ENCODE measurements at places on chromosomes 3 and 15. TPM values are rescaled to one million over a fixed set of nuclear protein-coding genes. Genes with fewer than 3 reads are reported as not detected.

GRCh38 chr3:123373474-123373987, 75.4 kb downstream of the ADCY5 start:
- no peaks in the 10 kb centered on the region for H3K27me3 ChIP-seq
- peaks cover 92% of the 10 kb centered on the region for H3K4me1 ChIP-seq
- peak overlapping the region; percentile 80 for H3K27ac ChIP-seq
- H3K4me3 ChIP-seq, result no peak overlapping the region
- DNase-seq, result peak; percentile 94

- H3K27ac ChIP-seq, result no peak overlapping the region
- H3K4me1 ChIP-seq, result peaks cover 9% of the 10 kb centered on the region
- H3K27me3 ChIP-seq, result no peaks in the 10 kb centered on the region
- H3K4me3 ChIP-seq, result no peak overlapping the region
- no peak for DNase-seq
- no peaks in the 10 kb centered on the region for H3K36me3 ChIP-seq
Measured at GRCh38 chr15:41581110-41581509, 22.1 kb downstream of the TYRO3 start.

DNA sequence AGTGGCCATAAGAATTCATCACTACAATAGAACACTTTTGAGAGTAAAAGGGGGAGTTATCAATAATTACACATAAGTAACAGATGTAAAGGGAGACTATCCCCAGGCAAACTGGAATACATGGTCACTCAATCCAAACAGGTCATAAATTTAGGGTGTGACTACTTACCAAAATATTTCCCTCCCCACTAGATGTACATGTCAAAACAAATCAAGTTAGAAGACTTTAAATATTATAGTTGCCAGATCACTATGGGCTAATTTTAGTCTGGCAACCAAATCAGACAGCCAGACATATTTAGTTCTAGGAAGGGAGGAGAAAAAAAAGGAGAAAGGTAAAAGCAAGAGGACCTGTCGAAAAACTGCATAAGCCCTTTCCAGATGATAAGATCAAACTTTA, 23.1 kb downstream of the SLC24A5 start:
- no peaks in the 10 kb centered on the region for H3K36me3 ChIP-seq
- DNase-seq, result no peak
- no peaks in the 10 kb centered on the region for H3K27me3 ChIP-seq
- peak overlapping the region; percentile 53 for H3K27ac ChIP-seq
- no peaks in the 10 kb centered on the region for H3K4me1 ChIP-seq

DNA sequence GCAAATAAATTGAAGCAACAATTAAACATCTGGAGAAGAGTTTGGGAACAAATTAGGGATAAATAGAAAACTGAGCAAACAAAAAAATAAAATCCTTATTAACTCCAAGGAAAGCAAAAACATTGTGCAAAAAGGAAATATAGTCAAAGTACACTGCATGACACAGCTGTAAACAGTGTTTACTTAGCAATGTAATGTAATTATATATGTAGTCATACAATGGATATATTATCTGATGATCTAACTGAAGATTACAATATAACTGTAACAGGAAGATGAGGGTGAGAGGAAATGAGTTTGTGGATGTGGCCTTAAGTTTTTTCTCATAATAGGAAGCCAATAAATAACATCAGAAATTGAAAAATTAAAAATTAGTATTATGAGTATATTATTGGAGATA, 42.5 kb downstream of the SCN10A start:
- H3K4me1 ChIP-seq, result no peaks in the 10 kb centered on the region
- no peak overlapping the region for H3K4me3 ChIP-seq
- H3K27ac ChIP-seq, result no peak overlapping the region

DNA sequence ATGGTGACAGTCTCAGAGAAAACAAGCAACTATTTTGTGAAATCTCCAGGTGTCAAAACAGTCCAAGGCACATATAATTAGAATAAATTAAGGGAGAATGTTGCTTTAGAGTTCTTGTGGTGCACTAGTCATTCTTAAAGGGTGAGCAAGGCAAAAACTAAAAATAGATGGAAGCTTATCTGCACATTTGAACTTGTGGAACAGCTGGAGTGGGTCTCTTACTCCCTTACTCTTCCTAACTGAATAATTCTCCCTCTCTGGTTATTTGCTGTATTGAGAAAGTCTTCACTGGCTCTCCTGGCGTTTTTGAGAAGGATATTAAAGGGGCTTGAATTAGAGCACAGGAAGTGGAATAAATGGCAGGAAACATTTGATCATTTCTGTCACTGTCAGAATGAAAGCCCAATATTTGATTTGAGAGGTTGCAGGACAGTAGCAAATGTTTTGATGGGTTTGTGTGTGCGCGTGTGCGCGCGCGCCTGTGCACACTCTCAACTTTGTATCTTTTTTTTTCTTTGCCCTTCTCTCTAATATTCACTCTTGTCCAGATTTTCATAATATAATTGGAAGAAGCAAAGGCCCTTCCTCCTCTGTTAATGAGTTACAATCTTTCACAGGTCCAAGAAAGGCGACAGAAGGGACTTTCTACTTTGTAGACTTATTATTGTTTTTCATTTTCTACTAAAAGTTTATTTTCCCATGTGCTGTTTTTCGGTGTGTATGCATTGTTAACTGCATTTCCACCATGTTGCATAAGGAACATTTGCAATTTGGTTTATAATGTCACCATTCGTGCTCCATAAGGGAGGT, 40.9 kb downstream of the AKAP13 start:
- no peaks in the 10 kb centered on the region for H3K36me3 ChIP-seq
- H3K27ac ChIP-seq, result no peak overlapping the region
- no peak for DNase-seq
- H3K4me1 ChIP-seq, result no peaks in the 10 kb centered on the region
- no peaks in the 10 kb centered on the region for H3K27me3 ChIP-seq

The SLC28A2 gene
- not detected for total RNA-seq

- no peak overlapping the region for H3K27ac ChIP-seq
- peaks cover 13% of the 10 kb centered on the region for H3K4me1 ChIP-seq
- H3K27me3 ChIP-seq, result no peaks in the 10 kb centered on the region
- no peak for DNase-seq
- no peaks in the 10 kb centered on the region for H3K36me3 ChIP-seq
- H3K4me3 ChIP-seq, result no peak overlapping the region
Measured at GRCh38 chr3:15933439-15934139, 135.8 kb upstream of the ANKRD28 start.

- peaks cover 62% of the 10 kb centered on the region for H3K4me1 ChIP-seq
- H3K27me3 ChIP-seq, result no peaks in the 10 kb centered on the region
- no peak overlapping the region for H3K27ac ChIP-seq
- H3K4me3 ChIP-seq, result no peak overlapping the region
- peak; percentile 33 for DNase-seq
Measured at GRCh38 chr15:73687351-73687750, 3.2 kb downstream of the CD276 start.

The FETUB gene
- not detected for total RNA-seq

DNA sequence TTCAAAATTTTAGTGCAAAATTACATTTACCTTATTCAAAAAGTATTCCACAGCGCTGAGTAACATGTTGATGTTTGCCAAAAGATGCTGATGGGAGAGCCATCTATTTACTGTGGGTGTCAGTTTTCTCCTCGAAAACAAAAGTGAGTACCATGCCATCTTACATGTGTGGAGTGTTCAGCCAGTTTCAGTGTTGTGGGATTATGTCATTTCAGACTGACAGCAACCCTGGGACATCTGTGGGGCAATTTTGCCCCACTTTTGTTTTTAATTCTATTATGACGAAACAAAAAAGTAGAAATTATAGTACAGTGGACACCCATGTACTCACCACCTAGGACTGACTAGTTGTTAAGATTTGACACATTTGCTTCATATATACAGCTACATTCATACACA, 19.6 kb downstream of the SLCO3A1 start:
- no peak overlapping the region for H3K4me3 ChIP-seq
- DNase-seq, result no peak
- no peaks in the 10 kb centered on the region for H3K36me3 ChIP-seq

The HAPLN3 gene
- total RNA-seq, result 3.2 TPM
